ENCODE measurements at places on chromosomes 7 and 10.

- DNase-seq, result no peak
Measured at GRCh38 chr10:86254526-86255174, 111.9 kb downstream of the GRID1 start.

DNA sequence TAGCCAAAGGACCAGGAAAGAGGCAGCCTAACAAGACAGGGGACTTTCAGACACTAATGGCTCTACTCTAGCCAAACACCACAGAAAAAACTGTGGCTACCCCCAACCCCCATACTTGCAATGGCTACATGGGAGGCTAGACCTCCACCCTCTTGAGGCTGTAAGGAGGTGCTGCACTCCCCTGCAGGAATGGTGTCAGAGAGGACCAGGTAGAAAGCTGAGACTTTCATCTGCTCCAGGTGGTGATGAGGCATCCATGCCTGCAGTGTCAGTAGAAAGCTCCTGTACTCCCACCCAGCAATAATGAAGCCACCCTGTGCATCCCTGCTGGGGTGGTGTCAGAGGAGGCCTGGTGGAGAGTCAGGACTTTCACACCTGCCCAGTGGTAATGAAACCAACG lies 18.9 kb upstream of the SORCS3 start:
- DNase-seq, result no peak

DNA sequence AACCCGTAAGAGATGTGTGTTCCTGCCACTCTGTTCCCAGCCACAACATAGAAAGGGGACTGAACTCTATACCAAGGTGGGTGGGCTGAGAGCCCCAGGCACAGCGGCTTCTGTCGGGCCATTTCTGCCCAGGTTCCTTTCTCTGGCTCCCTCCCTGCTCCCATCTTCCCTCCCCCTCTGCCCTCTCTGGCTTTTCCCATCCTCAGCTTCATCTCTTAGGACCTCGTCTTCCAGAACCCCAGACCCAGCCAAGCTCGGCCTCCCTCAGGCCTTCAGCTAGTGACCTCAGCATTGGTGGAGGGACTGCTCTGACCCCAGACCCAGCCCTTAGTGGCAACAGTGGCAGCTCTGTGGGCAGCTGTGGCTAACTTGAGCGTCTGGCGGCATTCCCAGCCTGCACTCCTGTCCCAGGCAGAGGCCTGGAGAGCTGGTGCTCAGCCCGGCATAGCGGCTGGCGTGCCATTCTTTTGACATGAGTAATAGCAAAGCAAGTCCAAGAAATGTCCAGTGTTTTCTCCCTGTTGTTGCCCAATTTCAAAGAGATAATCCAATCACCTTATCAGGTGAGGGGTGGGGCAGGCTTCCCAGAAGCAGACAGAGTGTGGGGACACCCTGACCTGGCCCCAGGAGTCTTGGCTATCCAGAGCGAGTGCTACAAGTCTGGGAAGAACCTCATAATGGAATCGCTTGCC lies 15.9 kb downstream of the PTPRE start:
- DNase-seq, result no peak

- no peak for DNase-seq
Measured at GRCh38 chr10:13977861-13978532, 352.7 kb downstream of the FRMD4A start.

GRCh38 chr7:132080967-132081668 lies 495.2 kb downstream of the PLXNA4 start:
- DNase-seq, result no peak

DNA sequence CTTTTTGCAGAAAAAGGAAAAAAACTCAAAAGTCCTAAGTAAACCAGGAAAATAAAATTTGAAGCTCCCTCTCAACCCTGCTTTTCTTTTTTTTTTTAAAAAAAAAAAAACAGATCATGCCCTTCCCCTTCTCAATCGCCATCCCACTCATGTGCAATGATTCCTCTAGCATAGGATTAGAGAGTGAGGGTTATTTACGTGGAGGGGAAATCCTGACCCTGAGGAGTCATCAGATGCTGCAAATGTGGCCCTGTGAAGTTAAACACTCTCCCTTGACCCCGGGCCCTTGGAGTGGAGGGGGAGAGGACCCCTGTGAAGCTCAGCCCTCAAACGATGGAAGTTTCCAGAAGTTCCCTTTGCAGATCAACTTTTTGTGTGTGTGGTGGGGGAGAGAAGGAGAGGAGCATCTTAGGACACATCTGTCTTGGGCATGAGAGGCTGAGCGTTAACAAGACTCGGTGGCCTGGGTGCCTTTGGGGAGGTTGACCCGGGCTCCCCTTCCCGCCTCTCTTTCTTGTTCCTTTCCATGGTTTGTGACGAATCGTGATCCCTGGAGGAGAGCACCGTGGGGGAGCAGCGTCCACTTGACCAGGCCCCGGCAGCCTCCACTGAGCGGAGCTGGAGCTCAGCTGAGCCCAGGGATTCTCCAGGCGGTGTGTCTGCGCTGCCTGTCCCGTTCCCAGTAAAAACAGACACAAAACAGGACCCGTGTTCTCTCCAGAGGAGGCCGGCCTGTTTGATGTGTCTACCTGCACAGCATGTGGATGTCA lies 1.5 kb upstream of the SHH start:
- no peak for DNase-seq

- DNase-seq, result no peak
Measured at GRCh38 chr7:165661-166337, 26.6 kb upstream of the FAM20C start.

- no peak for DNase-seq
Measured at GRCh38 chr7:22680482-22680911, 46.5 kb upstream of the IL6 start.

DNA sequence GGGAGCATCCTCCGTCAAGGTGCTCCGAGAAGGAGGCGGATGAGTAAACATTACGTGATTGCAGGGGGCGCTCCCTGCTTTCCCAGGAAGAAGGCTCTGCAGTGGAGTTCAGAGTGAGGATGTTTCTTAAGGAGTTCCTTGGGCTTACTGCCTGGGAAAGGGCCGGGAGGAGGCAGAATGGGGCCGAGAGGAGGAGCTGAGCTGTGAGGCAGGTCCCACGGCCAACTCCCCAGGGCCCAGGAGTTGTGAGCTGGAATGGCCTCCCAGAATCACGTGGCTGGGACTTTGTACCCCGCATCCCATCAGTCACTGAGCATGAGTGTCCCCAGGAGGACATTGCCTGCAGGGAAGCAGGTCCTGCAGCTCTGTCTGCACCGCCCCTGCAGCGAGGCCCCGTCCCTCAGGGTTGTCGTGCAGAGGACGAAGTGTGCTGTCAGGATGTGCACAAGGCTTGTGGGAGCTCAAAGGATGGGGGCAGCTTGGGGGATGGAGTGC lies 75.5 kb downstream of the DYNC2I1 start:
- no peak for DNase-seq

All from stimulated activated CD4-positive, alpha-beta T cell treated with anti-CD3 and anti-CD28 coated beads, TNF-alpha, amount 100 ng/mL, for 24 hours (primary cell).